ENCODE measurements at places on chromosomes 5 and 9.

- no peak overlapping the region for H3K4me3 ChIP-seq
- H3K27me3 ChIP-seq: no peaks in the 10 kb centered on the region
- H3K36me3 ChIP-seq: peaks cover 23% of the 10 kb centered on the region
- H3K27ac ChIP-seq: peak overlapping the region; percentile 97
- H3K4me1 ChIP-seq: peaks cover 39% of the 10 kb centered on the region
- DNase-seq: no peak
Measured at GRCh38 chr5:75568202-75568601, 43.1 kb upstream of the ANKDD1B start.

GRCh38 chr9:127388856-127389238 is 8.1 kb upstream of the SLC2A8 start:
- DNase-seq: peak; percentile 42
- H3K36me3 ChIP-seq: peaks cover 2% of the 10 kb centered on the region
- peak overlapping the region; percentile 98 for H3K27ac ChIP-seq
- peak overlapping the region; percentile 44 for H3K4me3 ChIP-seq

DNA sequence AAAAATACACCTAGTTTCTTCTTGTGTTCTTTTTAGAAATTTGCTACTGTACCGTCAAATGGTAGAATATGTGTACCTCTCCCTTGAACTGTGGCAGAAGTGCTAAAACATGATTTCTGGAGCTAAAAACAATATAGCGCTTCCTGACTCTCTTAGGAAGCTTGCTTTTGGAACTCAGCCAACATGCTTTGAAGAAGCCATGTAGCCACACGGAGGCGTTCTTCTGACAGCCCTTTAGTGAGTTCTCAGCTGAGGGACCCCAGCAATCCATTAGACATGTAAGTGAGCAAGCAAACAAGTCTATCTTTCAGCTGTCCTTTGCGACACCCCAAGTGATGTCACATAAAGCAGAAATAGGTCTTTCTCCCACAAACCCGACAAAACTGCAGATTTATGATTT is 917.0 kb downstream of the CDH9 start:
- no peak for DNase-seq
- H3K36me3 ChIP-seq: no peaks in the 10 kb centered on the region
- H3K4me3 ChIP-seq: no peak overlapping the region
- no peak overlapping the region for H3K27ac ChIP-seq
- H3K27me3 ChIP-seq: no peaks in the 10 kb centered on the region

- no peaks in the 10 kb centered on the region for H3K36me3 ChIP-seq
- H3K4me1 ChIP-seq: peaks cover 2% of the 10 kb centered on the region
- H3K4me3 ChIP-seq: no peak overlapping the region
- no peak for DNase-seq
- H3K27me3 ChIP-seq: peaks cover 16% of the 10 kb centered on the region
- H3K27ac ChIP-seq: no peak overlapping the region
Measured at GRCh38 chr5:141771562-141771961, 89.5 kb upstream of the ARAP3 start.

DNA sequence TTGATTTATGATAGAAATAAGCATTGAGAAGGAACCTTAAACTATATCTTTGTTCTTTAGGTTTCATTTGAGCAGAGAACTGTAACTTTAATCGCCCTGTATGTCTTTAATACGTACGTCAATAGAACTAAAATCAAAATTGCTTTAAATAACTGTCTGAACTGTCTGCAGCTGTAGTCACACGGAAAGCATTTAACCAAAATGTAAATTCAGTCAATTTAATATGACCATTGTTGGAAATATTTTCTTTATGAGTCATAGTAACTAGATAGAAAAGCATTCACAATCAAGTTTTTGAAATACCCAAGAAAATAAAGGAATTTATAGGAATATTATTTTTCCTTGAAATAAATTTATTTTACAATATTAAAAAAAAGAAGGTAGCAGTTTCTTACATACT is 157.1 kb upstream of the CDH6 start:
- H3K4me1 ChIP-seq: peaks cover 2% of the 10 kb centered on the region
- H3K27me3 ChIP-seq: no peaks in the 10 kb centered on the region
- H3K36me3 ChIP-seq: peaks cover 4% of the 10 kb centered on the region
- no peak for DNase-seq
- H3K4me3 ChIP-seq: no peak overlapping the region

GRCh38 chr5:167177736-167178135 is 1113.7 kb upstream of the WWC1 start:
- H3K27ac ChIP-seq: no peak overlapping the region
- no peaks in the 10 kb centered on the region for H3K27me3 ChIP-seq
- no peaks in the 10 kb centered on the region for H3K36me3 ChIP-seq
- H3K4me1 ChIP-seq: peaks cover 7% of the 10 kb centered on the region
- no peak overlapping the region for H3K4me3 ChIP-seq

DNA sequence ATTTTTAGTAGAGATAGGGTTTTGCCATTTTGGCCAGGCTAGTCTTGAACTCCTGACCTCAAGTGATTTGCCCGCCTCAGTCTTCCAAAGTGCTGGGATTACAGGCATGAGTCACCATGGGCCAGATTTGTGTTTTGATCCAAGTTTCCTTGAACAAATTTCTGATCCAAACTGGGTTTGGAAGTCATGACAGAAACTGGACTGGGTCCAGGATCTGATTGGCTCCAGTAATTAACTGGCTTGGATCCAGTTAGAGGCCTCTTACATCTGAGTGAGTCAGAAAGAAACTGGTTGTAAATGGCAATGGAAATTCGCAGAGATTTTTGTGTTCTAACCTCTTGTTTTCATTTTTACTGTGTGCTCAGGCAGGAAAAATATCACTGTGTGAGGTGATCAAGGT is 141.6 kb downstream of the SLC25A46 start:
- H3K36me3 ChIP-seq: no peaks in the 10 kb centered on the region
- peaks cover 2% of the 10 kb centered on the region for H3K27me3 ChIP-seq
- no peak overlapping the region for H3K4me3 ChIP-seq
- H3K27ac ChIP-seq: no peak overlapping the region

GRCh38 chr5:96756985-96757384 is 50.8 kb downstream of the ERAP1 start:
- DNase-seq: no peak
- H3K4me1 ChIP-seq: peaks cover 15% of the 10 kb centered on the region
- no peaks in the 10 kb centered on the region for H3K27me3 ChIP-seq
- no peak overlapping the region for H3K27ac ChIP-seq
- H3K4me3 ChIP-seq: no peak overlapping the region

DNA sequence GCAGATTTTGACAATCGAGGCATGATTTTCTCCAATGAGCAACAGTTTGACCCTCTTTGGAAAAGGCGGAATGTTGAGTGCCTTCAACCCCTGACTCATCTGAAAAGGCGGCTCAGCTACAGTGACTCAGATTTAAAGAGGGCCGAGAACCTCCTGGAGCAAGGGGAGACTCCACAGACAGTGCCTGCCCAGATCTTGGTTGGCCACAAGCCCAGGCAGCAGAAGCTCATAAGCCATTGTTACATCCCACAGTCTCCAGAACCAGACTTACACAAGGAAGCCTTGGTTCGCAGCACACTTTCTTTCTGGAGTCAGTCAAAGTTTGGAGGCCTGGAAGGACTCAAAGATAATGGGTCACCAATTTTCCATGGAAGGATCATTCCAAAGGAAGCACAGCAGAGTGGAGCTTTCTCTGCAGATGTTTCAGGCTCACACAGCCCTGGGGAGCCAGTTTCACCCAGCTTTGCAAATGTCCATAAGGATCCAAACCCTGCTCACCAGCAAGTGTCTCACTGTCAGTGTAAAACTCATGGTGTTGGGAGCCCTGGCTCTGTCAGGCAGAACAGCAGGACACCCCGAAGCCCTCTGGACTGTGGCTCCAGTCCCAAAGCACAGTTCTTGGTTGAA is 13.6 kb downstream of the PTPDC1 start:
- H3K4me1 ChIP-seq: peaks cover 5% of the 10 kb centered on the region
- peaks cover 10% of the 10 kb centered on the region for H3K36me3 ChIP-seq
- H3K27me3 ChIP-seq: no peaks in the 10 kb centered on the region
- H3K27ac ChIP-seq: no peak overlapping the region

DNA sequence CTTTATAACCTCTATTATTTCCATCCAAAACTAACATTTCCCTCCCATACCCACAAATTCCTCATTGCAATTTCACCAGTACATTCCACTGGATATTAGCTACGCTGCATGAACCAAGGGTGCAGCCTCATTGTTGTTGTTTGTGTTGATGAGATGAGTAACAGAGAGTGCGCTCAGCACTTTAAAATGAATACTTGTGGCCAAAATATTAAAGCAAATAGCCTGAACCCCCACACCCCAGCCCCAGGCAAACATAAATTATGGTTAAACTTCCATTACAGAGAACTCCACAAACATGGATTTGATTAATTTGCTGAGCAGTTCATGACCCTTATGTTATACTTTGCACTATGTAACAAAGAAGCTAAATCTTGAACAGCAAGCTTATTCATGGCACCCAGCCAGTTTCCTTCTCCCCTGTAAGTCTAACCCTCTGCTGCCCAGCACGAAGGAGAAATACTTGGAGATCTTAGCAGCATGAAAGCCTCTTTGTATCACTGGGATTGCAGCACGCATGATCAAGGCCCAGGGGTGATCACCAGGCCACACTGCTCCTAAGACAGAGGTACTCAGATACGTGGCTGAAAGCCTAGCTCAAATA is 205.0 kb downstream of the DOCK8 start:
- H3K27ac ChIP-seq: peak overlapping the region; percentile 93
- no peaks in the 10 kb centered on the region for H3K36me3 ChIP-seq
- no peak overlapping the region for H3K4me3 ChIP-seq
- peaks cover 55% of the 10 kb centered on the region for H3K4me1 ChIP-seq

DNA sequence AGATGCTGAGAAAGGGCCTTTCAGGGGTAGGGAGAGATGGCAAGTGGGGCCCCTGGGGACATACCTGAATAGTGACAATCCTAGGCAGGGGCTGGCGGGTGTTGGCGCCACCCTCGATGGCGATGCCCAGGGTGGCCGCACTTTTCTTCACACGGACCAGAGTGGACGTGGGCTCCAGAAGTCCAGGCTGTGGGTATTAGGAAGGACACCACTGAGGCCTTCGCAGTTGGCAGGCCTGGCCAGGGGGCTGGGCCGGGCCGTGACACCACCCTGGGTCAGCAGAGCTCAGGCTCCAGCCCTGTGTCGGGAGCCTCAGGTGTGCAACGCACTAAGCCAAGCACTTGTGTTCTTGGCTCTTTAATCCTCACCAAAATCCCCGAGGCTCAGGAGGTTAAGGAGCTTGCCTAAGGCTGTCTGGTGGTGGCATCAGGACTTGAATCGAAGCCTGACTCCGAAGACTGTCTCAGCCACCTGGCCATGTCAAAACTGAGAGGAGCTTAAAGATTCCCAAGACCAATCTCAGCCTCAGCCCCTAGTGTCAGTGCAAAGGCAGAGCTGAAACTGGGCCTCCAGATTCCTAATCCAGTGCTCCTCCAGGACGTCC is 15.5 kb upstream of the AKNA start:
- H3K27ac ChIP-seq: no peak overlapping the region
- no peak overlapping the region for H3K4me3 ChIP-seq
- H3K4me1 ChIP-seq: peaks cover 12% of the 10 kb centered on the region

GRCh38 chr9:136941231-136942111 is 3.1 kb downstream of the FBXW5 start:
- H3K4me1 ChIP-seq: peaks cover 3% of the 10 kb centered on the region
- no peak for DNase-seq
- peak overlapping the region; percentile 20 for H3K4me3 ChIP-seq
- no peaks in the 10 kb centered on the region for H3K27me3 ChIP-seq
- H3K27ac ChIP-seq: no peak overlapping the region

DNA sequence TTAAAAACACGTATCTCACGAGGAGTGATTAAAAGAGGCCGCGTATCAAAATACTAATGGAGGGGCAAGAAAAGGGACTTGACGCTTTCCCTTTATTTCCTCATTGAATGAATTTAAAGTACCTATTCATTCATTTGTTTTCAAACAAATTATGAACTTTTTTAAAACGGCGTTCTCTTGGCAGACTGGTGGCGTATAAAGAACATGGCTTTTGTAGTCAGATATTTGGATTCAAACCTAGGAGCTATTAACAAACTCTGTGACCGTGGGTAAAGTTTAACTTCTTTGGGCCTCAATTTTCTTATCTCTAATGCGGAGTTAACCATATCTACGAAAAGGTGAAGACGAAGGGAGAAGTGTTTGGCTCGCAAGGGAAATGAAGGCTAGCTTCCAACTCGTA is 876 bp downstream of the CAAP1 start:
- peak overlapping the region; percentile 100 for H3K27ac ChIP-seq
- peaks cover 2% of the 10 kb centered on the region for H3K36me3 ChIP-seq
- no peak for DNase-seq
- H3K4me1 ChIP-seq: peaks cover 10% of the 10 kb centered on the region
- H3K27me3 ChIP-seq: no peaks in the 10 kb centered on the region

DNA sequence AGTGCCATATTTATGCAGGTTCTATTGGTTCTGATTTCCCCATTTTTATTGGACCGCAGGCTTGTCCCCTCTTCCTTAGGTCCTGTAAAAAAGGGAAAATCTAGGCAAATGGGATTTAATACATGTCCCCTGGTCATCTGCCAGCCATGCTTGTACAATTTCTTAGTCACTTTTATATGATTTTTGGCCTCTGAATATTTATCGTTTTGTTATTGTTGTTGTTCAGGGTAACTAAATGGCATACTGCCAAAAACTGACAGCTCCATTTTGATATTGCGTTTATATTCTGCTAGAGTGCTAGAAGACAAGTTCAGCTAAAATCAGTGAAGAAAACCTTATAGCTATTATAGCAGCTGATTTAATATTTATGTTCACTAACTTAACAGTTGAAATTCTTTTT is 770.2 kb upstream of the FAM174A start:
- H3K4me3 ChIP-seq: no peak overlapping the region
- DNase-seq: no peak
- H3K4me1 ChIP-seq: no peaks in the 10 kb centered on the region
- no peaks in the 10 kb centered on the region for H3K27me3 ChIP-seq

DNA sequence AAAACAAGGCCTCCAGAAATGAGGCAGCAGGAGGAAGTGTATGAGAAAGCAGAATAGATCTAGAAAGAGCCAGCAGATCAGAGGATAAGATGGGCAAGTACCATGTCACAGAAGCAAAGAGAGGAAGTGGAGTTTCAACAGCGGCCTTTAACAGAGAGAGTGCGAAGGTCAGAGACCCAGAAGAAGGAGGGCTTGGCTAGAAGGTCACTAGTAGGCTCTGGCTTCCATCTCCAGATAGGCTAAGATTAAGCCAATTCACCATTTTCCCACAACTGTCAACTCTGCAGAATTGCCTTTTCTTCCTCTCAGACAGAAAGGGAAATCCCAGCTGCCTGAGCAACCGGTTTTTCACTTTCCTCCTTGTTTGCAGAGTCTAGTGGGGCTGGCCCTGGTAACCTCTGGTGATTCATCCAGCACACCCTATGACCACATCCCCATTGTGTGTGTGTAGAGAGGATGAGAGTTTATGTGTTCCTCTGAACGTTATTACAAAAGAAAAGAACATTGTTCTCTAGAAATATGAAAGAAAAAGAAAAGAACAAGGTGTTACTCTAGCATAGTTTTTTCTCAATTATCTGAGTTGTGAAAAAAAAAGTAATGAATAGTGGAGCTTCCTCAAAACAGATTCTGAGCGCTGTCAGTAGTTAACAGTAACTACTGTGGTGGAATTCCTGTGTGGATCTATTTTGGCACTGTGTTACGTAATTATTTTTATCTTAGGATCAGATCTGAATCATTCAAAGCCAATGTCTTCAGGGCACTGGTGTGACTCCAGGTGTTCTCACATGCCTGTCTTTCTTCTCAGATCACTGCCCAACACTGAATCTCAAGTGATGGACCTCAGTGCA is 220.4 kb downstream of the ARRDC3 start:
- H3K4me3 ChIP-seq: no peak overlapping the region
- DNase-seq: no peak
- H3K4me1 ChIP-seq: peaks cover 20% of the 10 kb centered on the region

- no peak overlapping the region for H3K27ac ChIP-seq
- no peak overlapping the region for H3K4me3 ChIP-seq
- H3K4me1 ChIP-seq: no peaks in the 10 kb centered on the region
- peaks cover 2% of the 10 kb centered on the region for H3K27me3 ChIP-seq
Measured at GRCh38 chr9:121220996-121221663, 19.5 kb upstream of the RAB14 start.
